ENCODE measurements at places on chromosomes 7 and 10.

- DNase-seq, result no peak
Measured at GRCh38 chr7:85011127-85011526, 175.7 kb downstream of the SEMA3D start.

DNA sequence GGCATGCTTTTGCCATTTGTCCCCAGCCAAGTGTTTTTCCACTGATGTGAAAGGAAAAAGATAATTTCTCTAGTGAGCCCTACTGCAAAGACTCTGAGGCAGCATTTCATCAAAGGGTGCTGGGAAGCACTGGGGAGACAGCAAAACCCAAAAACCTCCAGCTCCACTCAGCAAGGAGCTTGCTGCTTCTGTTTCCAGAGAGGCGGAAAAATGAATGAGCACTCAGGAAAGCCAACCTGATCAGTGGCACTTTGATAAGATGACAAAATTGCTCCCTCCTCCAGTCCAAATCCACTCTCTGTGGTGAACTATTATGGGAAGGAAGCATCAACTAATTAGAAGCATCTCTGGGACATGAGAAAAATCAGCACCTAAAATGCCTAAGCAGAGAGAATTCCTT lies 68.2 kb downstream of the ATXN7L1 start:
- DNase-seq, result no peak

GRCh38 chr10:76946270-76946669 lies 691.3 kb downstream of the KCNMA1 start:
- DNase-seq, result no peak

- no peak for DNase-seq
Measured at GRCh38 chr10:78225594-78225993, 191.9 kb downstream of the RPS24 start.

GRCh38 chr7:130288829-130289228 lies 4.1 kb upstream of the CPA4 start:
- DNase-seq, result no peak

Data from kidney epithelial cell (primary cell).